Pancreas (tissue), 10 donors: ENCODE measurements at places on chromosomes 5 and 9. TPM values are rescaled to one million over a fixed set of nuclear protein-coding genes. Genes with fewer than 3 reads are reported as not detected.

GRCh38 chr9:93595861-93596365, 19.5 kb downstream of the PHF2 start:
- DNase-seq: no peak

- no peak for DNase-seq
Measured at GRCh38 chr5:177546258-177546741, 8.1 kb downstream of the FAM193B start.

DNA sequence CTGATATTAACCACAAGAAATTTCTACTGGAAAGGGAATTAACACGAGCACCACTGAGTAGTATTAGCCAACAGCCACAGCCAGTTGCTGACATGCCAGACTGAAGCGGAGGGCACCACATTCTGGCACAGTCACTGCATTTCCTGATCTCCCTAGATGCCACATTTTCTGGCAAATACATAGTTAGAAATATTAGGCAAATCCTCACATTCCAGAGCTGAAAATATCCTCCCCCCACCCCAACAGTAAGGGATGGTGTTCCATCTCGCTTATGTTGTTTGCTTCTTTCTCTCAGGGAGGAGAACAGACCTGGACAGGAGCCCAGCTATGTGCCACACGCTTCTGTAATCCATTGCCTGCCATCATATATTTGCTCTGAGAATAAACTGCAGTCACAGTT, 32.8 kb upstream of the MCTP1 start:
- DNase-seq: peak; percentile 4

DNA sequence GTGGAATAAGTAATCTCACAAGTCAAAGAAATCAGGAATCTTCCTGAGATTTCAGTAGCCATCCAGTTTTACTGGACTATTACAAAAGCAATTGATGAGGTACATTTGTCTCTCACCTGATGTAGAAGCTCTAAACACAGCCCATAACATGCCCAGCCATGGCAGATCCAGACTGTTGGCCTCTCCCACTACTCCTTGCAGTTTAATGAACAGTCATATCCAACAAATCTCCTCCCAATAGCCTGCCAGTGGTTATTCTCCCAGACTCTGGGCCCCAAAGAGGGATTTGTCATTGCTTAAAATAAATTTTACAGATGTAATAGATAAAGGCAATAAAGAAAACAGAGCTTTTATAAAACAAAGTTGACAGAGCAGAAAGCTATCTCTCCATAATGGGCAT, 80.8 kb downstream of the ZNF608 start:
- no peak for DNase-seq

PRLR gene
- total RNA-seq: 6.2 TPM

DNA sequence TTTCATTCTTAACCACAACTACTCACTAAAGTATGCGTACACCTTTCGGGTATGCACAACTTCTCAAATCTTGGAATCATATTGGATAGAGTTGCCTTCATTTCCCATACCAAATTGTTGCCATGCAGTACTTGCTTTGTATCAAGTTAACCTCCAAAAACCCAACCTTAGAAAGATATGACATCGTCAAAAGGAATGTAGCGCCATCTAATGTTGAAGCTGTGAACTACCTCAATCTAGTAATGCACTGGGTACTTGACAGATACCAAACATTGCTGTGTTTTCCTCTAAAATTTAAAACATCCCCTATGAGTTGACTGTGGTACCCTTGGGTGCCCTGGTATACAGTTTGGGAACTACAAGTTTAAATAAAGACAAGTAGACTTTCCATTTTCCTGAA, 318.4 kb downstream of the ARL15 start:
- DNase-seq: no peak

DNA sequence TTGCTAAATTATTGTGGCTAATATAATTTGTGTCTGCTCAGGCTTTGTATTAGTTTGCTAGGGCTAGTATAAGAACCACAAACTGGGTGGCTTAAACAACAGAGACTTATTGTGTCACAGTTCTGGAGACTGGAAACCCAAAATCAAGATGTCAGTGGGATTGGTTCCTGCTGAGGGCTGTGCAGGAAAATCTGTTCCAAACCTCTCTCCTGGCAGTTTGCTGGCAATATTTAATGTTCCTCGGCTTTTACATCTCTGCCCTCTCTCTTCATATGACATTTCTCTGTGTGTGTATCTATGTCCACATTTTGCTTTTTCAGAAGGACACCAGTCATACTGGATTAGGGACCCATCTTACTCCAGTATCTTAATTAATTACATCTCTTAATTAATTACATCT, 498.8 kb upstream of the CD180 start:
- no peak for DNase-seq

DNA sequence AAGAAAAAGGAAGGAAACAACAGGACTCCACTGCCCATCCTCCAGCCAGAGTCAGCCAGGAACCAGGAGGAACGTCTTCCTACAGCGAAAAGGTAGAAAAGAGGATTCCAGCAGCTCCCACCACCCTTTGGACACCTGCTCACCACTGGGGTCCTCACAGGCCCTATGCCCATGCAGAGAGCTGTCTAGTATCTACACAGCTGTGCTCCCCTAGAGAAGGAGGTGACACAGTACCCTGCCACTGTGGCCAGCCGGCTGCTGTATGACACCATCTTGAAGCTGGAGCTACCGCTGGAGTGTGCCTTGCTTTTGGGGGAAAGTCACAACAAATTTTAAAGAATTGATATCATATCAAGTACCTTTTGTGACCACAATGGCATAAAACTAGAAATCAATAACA, 92.6 kb downstream of the GTF3C4 start:
- DNase-seq: no peak

ZFP2 gene
- 1.2 TPM for total RNA-seq

PPIC gene
- 11.9 TPM for total RNA-seq

GRCh38 chr5:33287242-33287641, 153.5 kb upstream of the TARS1 start:
- DNase-seq: no peak

CTSL gene
- 41.3 TPM for total RNA-seq

- DNase-seq: no peak
Measured at GRCh38 chr5:67686746-67687145, 490.1 kb upstream of the CD180 start.

- no peak for DNase-seq
Measured at GRCh38 chr5:170131235-170131634, 25.5 kb downstream of the FOXI1 start.

RASEF gene
- total RNA-seq: 24.0 TPM

GRCh38 chr5:22372376-22372775, 480.8 kb downstream of the CDH12 start:
- DNase-seq: no peak

SLC34A3 gene
- 0.12 TPM for total RNA-seq
